Large intestine (tissue), 12 donors: ENCODE measurements at places on chromosomes 2 and 18. TPM values are rescaled to one million over a fixed set of nuclear protein-coding genes. Genes with fewer than 3 reads are reported as not detected.
A peak's percentile ranks its signal among the peaks of the same experiment; 100 is the strongest.

DNA sequence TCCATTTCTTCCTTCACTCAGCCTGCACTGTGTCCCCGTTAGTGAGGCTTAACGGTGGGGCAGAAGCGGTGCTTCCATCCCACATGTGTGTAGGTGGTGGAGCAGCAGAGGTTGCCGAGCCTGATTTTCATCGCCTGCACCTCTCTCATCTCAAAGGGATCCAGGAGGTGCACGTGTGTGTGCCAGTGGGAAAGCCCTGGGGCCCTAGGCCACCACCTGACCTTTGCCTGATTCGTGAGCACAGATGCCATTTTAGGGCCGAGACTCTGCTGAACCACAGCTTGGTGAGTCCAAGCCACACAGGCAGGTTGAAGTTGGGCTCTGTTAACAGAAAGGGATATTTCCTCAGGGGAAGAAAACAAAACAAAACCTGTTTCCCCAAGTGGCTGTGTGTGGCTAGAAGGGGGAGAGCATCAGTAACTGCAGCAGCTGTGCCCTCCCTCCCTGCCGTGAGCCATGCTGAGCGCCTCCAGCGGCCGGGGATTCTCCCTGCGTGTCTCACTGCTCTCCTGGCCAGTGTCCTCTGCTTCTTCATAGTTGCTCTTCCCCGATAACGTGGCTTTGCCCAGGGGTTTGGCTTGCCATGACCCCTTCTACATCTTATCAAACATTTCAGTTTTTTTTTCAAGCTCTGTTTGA lies 81.5 kb downstream of the MAPRE2 start:
- no peak for DNase-seq

DNA sequence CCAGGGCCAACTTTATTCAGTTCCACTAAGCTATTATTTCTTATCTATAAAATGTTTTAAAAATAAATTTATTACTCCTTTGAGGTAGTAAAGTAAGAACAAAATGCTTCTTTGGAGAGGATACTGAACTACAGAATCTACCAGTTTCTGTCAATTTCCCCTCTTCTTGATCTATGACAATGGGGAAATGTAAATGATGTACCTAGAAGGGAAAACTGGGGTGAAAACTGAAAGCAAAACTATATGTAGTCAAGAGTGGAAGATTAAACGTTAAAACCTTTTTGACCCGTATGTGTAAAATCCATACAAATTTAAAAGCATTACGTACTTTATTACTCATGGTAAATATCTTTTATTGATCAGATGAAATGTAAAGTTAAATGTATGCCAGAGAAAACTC lies 1287.8 kb upstream of the TMEFF2 start:
- DNase-seq = peak; percentile 9

- no peak for DNase-seq
These were observed 58.7 kb downstream of the TMEM18 start for GRCh38 chr2:618422-618990.

DNA sequence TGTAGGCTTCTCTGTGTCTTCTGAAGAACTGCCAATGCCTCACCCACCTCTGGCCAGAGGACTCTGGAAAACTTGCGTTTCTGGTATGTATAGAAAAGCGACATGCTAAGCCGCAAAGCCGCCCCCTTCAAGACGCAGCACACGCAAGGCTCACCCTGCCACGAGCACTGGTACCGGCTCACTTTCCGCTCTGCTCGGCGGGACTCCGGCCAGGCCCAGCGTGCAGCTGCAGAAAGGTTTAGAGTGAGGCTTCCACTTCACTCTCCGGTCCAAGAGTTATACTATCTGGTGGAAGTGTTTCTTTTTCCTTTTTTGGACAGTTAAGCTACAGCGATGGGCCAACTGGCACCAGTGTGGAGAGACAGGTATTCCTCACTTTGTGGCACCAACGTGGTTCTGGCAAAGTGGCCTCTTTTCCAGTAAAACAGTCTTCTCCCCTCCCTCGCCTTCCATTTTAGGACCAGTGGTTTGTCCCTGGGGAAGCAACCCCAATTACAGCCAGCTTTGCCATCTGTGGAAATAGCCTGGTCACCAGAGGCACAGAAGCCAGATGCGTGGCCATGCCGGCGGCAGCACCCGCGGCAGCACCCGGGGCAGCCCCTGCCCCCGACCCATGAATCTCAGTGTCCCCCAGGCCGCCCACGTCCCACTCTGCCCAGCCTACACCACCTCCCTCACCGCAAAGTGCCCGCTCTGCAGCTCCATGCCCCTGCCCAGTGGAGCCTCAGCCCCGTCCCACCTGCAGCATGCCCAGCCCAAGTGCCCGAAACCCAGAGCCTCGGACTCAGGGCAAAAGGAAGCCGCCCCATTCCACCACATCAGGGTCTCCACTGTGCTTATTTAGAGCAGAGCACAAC lies 91.6 kb upstream of the CTDP1 start:
- no peak for DNase-seq

The DSG4 gene
- 0.04 TPM for polyA plus RNA-seq

The MAL gene
- polyA plus RNA-seq = 0.30 TPM

The SLC19A3 gene
- 80.8 TPM for polyA plus RNA-seq

The REEP1 gene
- 36.9 TPM for polyA plus RNA-seq
